ENCODE measurements at places on chromosomes 6 and 20.

DNA sequence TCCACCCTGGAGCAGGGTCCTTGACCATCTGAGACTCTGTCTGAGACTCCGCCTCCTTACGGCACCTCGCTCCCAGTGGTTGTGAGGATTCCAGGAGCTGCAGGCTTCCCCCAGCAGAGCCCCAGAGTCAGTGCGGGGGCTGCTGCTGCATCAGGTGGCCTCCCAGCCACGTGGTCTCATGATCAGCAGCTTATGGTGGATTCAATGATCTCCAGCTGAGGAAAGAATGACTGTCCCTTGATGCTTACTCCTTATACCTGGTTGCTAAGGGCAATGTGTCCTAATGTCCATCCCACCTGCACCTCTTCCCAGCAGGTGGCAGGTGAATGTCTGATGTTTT lies 40.0 kb downstream of the SLC22A1 start:
- DNase-seq: no peak

DNA sequence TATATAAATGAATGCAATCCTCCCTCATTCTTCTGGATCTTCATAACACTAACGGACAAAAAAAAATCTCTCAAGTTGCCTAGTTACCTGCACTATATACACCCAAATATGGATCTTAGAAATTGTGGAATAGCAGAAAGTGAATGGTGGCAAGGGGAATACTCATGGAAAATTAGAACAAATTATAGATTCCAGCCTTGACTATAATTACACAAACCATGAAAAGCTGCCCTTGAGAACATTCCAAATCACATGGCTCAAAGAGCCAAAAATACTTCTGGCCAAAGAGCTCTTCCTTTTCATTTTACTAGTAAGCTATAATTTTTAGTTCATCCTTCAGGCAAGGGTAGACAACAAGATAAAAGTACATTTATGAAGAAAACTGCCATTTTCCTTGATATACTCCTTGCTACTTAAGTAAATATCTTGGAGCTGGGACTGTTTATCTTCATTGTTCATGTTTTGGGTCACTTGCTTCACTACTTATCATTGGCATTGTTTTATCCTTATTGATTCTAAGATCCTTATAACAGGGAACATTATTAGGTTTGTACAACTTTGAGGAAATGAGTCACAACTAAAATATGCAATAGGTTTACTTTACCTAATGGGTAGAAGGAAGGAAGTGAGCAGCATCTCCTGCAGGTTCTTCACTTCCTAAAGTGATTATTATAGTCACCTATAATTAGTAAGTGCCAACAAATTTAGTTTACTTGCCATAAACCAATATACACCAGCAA lies 6.4 kb upstream of the MTRES1 start:
- DNase-seq: no peak

GRCh38 chr6:167652042-167652700 lies 174.5 kb upstream of the AFDN start:
- no peak for DNase-seq

- no peak for DNase-seq
Measured at GRCh38 chr20:49859807-49860206, 47.2 kb downstream of the SLC9A8 start.

DNA sequence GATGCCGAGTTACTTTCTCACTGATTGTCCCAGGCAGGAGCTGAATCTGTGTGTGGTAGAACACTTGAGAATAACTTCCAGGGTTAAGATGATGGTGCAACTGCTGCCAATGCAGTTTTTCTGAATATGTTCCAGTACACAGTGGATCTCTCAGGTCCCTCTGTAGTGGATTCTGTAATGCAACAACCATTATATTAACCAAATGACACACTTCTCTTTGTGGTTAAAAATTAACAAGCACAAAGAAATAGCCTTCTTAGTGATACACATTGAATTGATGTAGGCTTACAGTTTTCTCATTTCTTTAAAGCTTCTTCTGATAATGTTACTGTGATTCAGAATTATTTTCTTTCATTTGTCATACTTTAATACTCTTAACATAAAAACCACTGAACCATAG lies 383.8 kb downstream of the ADGRB3 start:
- no peak for DNase-seq

GRCh38 chr6:49549691-49550491 lies 577 bp upstream of the C6orf141 start:
- DNase-seq: no peak

DNA sequence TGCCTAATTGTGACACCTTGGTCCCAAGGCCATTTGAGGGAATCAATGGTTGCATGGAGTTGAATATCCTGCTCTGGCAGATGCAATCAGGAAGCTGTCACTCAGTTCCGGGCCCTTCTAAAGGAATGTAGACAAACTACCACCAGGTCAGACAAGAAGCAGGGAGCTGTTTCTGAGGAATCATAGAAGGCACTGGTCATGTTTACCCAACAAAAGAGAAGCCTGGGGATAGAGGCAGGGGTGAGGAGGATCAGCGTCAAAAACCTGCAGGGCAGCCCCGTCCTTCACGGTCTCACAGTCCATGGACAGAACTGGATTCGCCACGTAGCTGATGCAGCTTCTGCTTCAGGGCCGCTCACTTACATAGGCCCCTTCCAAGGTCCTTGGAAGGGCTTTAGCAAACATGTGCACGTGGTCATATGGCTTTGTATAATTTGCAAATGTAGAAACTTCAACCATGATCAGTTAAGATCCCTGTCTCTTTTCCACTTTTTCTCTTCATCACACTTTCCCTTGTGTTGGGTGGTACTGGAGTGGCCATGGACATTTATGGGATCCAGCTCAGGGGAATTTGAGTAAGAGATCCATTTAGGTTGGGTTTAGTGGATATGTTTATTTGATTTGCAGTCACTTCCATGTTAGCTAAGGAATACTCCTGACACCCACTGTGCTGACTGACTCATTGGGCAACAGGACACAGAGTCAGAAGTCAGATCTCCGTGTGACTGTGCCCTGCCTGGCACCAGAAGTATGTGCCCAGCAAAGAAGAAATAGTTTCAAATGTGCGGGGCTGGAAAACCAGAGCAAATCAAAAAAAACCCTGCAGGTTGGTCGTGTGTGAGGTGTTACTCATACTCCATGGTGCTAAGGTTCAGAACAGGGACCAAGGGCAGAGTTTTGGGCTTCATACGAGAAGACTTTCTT lies 60.0 kb upstream of the ZFAND3 start:
- no peak for DNase-seq

- DNase-seq: no peak
Measured at GRCh38 chr6:89400912-89401399, 11.1 kb downstream of the RRAGD start.
